Suppressor macrophage treated with lipopolysaccharide for 4 hours (primary cell): ENCODE measurements at places on chromosomes 1 and 21.

DNA sequence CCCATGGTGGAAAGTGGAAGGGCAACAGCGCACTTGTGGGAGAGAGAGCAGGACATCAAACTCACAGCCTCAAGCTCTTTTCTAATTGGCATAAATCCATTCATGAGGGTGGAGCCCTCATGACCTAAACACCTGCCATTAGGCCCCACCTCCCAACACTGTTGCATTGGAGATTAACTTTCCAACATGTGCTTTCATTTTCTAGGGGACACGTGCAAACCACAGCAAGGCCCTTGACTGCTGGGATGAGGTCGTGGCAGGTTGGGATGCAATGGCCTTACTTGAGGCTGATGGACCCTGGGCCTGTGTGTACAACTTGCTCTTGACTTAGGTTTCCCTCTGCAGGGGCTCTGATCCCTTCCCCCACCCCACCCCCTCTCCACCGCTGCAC, 35.9 kb upstream of the NEK2 start:
- DNase-seq = no peak

GRCh38 chr21:41641821-41642701, 124.8 kb downstream of the RIPK4 start:
- DNase-seq = peak; percentile 12

DNA sequence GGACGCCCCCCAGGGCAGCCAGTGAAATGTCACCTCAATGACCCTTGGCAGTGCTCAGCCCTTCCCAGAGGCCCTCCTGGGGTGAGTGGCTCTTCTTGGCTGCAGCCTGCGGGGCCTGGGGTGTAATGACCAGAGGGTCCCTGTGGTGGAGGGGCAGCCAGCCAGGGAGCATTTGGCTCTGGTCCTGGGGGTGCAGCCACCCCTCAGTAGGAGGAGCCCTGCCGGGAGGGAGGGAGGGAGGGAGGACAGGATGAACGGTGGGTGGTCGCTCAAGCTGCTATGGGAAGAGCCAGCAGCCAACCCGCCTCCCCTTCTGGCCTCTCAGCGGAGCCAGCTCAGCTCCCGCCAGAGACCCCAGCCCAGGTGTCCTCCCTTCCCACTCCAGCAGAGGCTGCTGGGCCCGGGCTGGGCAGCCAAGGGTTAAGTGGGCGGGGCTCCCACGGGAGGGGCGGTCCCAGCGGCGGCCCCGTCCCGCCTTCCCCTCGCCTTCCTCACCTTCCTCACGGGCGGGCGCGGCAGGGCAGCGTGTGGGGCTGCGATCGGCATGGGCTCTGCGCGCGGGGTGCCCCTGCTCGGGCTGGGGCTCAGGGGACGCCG, 9.0 kb upstream of the PLCH2 start:
- peak; percentile 2 for DNase-seq

DNA sequence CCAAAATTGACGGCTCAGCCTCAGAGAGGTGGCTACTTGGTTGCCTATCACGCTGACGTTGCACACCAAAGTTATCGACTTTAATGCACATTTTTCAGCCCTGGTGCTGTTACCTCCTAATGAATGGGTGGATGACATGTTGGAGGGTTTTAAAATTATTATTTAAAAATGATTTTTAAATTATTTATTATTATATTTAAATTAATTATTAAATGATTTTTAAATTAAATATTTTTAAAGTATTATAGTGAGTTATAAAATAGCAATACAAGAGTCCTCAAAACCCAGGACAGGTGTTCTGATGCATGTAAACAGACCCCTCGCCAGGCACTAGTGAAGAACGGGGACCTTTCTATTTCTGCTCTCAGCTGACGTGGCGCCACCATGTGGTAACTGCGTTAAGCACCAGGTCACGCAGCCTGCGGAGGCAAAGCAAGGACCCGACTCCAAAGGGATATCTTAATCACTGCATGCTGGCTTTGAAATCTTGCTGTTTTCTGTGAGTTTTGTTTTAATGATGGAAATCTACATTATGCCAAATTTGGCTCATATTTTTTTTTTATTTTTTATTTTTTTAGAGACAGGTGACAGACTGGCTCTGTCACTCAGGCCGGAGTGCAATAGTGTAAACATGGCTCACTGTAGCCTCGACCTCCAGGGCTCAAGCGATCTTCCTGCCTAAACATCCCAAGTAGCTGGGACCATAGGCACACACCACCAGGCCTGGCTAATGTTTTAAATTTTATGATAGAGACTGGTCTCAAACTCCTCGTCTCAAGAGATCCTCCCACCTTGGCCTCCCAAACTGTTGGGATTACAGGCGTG, 22.6 kb downstream of the CASP9 start:
- peak; percentile 81 for DNase-seq

DNA sequence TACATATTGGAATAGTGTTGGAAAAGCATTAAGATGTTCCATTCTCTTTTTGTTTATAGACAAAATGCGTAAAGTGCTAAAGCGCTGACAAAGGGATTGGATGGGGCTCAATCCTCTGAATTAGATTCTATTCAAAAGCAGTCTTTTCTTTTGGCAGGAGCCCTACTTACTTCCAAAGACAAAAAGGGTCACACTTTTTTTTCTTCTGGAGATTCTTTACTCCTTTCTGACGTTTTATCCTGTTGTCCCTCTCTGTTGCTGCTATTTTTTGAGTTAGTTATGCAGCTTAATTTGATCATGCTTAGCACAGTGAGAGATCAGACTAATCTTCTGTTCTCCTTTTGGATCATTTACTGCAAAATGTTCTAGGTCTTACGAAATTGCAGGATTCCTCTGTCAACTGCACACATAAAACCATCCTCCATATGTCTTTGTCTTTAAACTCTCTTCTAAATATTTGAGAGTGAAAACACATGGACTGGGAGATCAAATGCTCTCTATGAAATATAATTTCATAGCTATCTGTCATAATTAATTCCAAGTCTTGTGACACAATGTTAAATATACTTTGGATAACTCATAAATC, 656.4 kb upstream of the ADGRL2 start:
- DNase-seq = no peak

DNA sequence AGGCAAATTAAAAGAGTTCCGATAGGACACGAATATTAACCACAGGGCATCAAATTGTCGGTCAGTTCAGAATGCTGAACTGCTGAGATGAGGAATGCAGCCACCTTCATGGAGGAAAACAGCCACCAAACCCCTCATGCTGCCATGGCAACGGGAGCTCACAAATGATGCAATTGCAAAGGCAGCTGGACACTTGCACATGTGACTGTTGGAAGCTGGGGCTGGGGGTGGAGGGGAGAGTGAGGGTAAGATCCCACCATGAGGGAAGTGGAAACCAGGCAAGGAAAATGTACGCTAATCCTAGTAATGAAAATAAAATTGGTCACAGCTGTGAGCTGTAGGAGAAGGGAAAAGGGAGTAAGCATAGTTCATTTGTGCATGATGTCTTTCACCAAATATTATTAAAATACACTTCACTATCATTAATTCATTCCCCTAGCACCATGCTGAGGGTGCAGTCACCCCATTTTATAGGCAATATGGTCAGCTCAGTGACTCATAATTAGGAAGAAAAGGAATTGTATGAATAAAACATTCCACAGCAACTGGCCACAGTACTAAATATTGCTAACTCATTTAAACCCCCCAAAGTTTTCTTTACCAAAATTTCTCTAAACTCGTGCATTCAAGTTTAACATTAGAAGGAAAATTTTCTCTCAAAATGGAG, 15.3 kb downstream of the BECN2 start:
- no peak for DNase-seq

GRCh38 chr1:36794460-36794859, 239.9 kb downstream of the GRIK3 start:
- no peak for DNase-seq

DNA sequence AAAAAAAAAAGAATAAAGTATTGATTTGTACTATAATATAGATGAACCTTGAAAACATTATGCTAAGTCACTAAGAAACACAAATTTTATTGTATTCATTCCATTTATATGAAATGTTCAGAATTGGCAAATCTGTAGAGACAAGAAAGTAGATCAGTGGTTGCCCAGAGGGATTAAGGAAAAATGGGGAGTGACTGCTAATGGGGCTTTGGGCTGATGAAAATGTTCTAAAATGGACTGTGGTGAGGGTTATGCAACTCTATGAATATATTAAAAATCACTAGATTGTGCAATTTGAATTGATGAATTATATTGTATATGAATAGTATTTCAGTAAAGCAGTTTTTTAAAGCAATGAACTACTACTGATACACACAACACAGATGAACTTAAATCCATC, 10.0 kb downstream of the GDAP2 start:
- no peak for DNase-seq

- DNase-seq = no peak
Observed at GRCh38 chr1:1364266-1364665, 5.9 kb upstream of the MXRA8 start.

- DNase-seq = no peak
Observed at GRCh38 chr1:195591917-195592672, 1016.1 kb downstream of the KCNT2 start.

- DNase-seq = no peak
Observed at GRCh38 chr21:14244911-14245310, 29.0 kb downstream of the RBM11 start.

DNA sequence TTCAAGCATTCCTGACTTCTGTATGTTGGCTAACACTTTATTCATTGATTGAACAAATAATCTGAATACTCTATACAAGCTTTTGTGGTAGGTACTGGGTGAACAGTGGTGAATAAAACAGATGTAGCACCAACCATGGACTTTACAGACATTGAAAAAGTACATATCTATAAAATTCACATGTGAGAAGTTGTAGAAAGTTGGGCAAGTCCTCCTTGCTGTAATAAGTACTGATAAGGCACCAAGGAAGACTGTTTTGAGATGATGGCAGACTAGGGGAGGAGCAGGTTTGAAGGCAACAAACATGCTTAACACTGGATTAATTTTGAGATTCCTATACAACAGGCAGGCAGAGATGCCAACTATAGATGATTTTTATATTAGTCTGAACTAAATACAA, 42.4 kb downstream of the RNF2 start:
- DNase-seq = no peak

GRCh38 chr1:172496678-172497077, 36.3 kb upstream of the SUCO start:
- no peak for DNase-seq

- DNase-seq = no peak
Observed at GRCh38 chr1:150156868-150157603, 7.3 kb downstream of the PLEKHO1 start.

GRCh38 chr1:20343149-20343937, 52.7 kb downstream of the VWA5B1 start:
- DNase-seq = no peak

- DNase-seq = no peak
Observed at GRCh38 chr1:184485751-184486723, 99.2 kb downstream of the C1orf21 start.

GRCh38 chr21:15557925-15558324, 171.9 kb upstream of the USP25 start:
- no peak for DNase-seq

GRCh38 chr1:66154394-66154793, 361.7 kb downstream of the PDE4B start:
- DNase-seq = no peak

- DNase-seq = peak; percentile 17
Observed at GRCh38 chr1:159000070-159000409, 9.7 kb upstream of the IFI16 start.

DNA sequence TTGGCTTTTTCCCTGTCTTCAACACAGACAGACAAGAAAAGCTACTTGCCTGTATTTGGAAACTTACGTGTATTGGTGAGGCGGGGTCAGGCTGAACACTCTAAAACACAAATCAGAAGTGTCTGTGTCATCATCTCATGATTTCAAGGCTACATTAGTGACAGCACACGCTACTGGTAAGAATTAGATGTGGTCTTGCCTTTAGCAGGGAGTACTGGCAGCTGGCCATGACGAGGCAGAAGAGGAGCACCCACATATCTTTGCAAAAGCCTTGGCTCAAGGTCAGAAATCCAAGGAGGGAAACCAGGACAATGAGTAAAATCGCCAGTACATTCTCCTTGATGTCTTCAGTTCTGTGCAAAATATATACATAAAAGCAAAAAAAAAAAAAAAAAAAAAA, 77.7 kb downstream of the PCNX2 start:
- no peak for DNase-seq

DNA sequence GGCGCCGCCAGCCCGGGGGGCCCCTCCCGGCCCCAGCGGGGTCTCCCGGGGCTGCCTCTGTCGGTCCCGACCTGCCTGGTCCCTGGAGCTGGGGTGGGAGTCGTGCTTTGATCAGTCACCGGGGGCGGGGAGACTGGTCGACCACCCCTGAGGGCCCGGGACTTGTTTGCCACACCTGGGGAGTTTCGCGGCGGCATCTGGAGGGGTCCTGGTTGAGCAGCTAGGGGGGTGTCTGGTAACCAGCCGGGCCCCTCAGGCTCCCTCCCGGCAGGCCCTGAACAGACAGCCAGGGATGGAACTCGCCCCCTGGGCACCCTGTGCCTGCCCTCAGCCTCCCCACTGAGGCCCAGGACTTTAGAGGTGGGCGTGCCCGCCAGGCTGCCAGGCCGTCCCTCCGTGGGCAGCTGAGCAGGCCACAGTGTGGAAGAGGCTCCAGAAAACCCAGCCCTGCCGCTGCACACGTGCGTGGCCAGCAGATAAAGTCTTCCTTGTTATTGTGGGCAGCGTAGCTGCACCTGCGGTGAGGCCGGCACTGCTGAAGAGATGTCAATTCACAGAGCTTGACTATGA, 13.3 kb upstream of the SAMD11 start:
- DNase-seq = no peak

DNA sequence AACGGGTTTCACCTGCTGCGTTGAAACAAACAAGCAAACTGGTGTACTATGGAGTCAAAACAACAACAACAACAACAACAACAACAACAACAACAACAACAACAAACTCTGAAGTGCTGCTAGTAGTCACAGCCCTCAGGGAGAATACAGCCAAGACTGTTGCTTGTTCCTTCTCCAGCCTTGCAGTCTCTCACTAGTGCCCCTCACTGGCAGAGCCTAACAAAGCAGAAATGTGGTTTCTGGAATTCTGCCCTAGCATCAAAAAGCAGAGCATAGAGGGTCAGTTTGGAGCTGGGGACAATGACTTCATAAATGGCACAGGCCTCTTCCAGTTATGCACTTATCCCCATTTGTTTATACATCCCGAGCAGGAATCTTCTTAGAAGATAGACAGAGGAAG, 187.4 kb downstream of the KCNK2 start:
- no peak for DNase-seq

- DNase-seq = no peak
Observed at GRCh38 chr1:221444346-221444745, 297.5 kb downstream of the DUSP10 start.

DNA sequence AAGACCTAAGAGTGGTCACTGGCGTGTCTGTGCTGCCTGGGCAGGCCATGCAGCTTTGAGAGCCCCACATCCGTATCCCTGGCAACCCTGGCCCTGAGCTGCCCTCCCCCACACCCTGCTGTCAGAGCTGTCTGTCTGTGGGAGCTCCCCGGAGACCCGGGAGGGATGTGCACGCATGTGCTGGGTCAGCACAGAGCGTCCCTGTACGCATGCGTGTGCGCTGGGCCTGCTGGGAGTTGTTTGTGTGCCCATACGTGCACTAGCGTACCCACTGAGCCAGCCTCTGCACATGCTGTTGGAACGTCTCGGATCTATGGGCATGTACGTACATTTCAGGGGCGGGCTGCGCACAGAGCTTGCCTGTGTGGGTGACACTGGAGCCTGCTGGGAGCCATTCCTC, 89.3 kb downstream of the EPHB2 start:
- DNase-seq = no peak

GRCh38 chr1:58031416-58031815, 515.1 kb downstream of the OMA1 start:
- no peak for DNase-seq
